Cardiac atrium fibroblast (primary cell): ENCODE measurements at places on chromosomes 1 and 21. TPM values are rescaled to one million over a fixed set of nuclear protein-coding genes. Genes with fewer than 3 reads are reported as not detected.

ST7L gene
- 4.9 and 11.5 TPM in 2 replicates for total RNA-seq

HUNK gene
- not detected in 2 replicates for total RNA-seq

PRELP gene
- 0.18 and 0.65 TPM in 2 replicates for total RNA-seq

ZNF648 gene
- total RNA-seq, result not detected in 2 replicates

OR2T11 gene
- total RNA-seq, result not detected in 2 replicates

ANKRD34A gene
- 0.16 and 0.18 TPM in 2 replicates for total RNA-seq

NPL gene
- total RNA-seq, result 2.2 and 2.8 TPM in 2 replicates

SMYD3 gene
- total RNA-seq, result 13.6 and 14.4 TPM in 2 replicates

PRAMEF2 gene
- not detected in 2 replicates for total RNA-seq

TTC24 gene
- not detected in 2 replicates for total RNA-seq

C1orf174 gene
- total RNA-seq, result 25.9 and 26.4 TPM in 2 replicates

ZNF695 gene
- 1.9 TPM in 1 of 2 replicates, not detected in the other for total RNA-seq

ARHGEF10L gene
- total RNA-seq, result 8.7 TPM in 2 replicates

PDC gene
- not detected in 2 replicates for total RNA-seq

SPRR2B gene
- total RNA-seq, result not detected in 2 replicates

KCNC4 gene
- 2.5 and 3.4 TPM in 2 replicates for total RNA-seq

AQP10 gene
- not detected in 2 replicates for total RNA-seq

PTAFR gene
- total RNA-seq, result 0.32 TPM in 1 of 2 replicates, not detected in the other

TFF3 gene
- total RNA-seq, result 0.54 TPM in 1 of 2 replicates, not detected in the other

FRRS1 gene
- 6.0 and 10.5 TPM in 2 replicates for total RNA-seq

KIF17 gene
- total RNA-seq, result 0.81 TPM in 1 of 2 replicates, not detected in the other

ITLN2 gene
- total RNA-seq, result not detected in 2 replicates

BRDT gene
- not detected in 2 replicates for total RNA-seq

ETV3L gene
- total RNA-seq, result not detected in 2 replicates

GBP6 gene
- total RNA-seq, result not detected in 2 replicates

LEFTY1 gene
- 0.18 TPM in 1 of 2 replicates, not detected in the other for total RNA-seq

GBP5 gene
- 0.16 and 0.36 TPM in 2 replicates for total RNA-seq

ZBTB7B gene
- total RNA-seq, result 13.9 and 16.8 TPM in 2 replicates

TSPEAR gene
- not detected in 2 replicates for total RNA-seq

OR2M3 gene
- not detected in 2 replicates for total RNA-seq

SLC22A15 gene
- 1.5 and 4.0 TPM in 2 replicates for total RNA-seq

ZFYVE9 gene
- 18.6 and 20.6 TPM in 2 replicates for total RNA-seq

CLCC1 gene
- total RNA-seq, result 26.2 and 31.1 TPM in 2 replicates

SELP gene
- 0.54 TPM in 1 of 2 replicates, not detected in the other for total RNA-seq

PPM1J gene
- 0.81 and 0.90 TPM in 2 replicates for total RNA-seq

IRF6 gene
- total RNA-seq, result 0.32 TPM in 1 of 2 replicates, not detected in the other

TEKT2 gene
- total RNA-seq, result 0.90 TPM in 1 of 2 replicates, not detected in the other

PPFIA4 gene
- 10.2 and 24.6 TPM in 2 replicates for total RNA-seq

TRNP1 gene
- total RNA-seq, result 52.8 and 116 TPM in 2 replicates

CFAP45 gene
- total RNA-seq, result not detected in 2 replicates

PEAR1 gene
- total RNA-seq, result 16.7 and 19.3 TPM in 2 replicates

GPX7 gene
- 15.9 and 22.0 TPM in 2 replicates for total RNA-seq

MANEAL gene
- 0.54 TPM in 1 of 2 replicates, not detected in the other for total RNA-seq

DOCK7 gene
- 34.8 and 47.1 TPM in 2 replicates for total RNA-seq
